ENCODE measurements at places on chromosomes 11 and 22.

- DNase-seq, result no peak
Observed at GRCh38 chr22:21568347-21569075, 997 bp downstream of the UBE2L3 start.

DNA sequence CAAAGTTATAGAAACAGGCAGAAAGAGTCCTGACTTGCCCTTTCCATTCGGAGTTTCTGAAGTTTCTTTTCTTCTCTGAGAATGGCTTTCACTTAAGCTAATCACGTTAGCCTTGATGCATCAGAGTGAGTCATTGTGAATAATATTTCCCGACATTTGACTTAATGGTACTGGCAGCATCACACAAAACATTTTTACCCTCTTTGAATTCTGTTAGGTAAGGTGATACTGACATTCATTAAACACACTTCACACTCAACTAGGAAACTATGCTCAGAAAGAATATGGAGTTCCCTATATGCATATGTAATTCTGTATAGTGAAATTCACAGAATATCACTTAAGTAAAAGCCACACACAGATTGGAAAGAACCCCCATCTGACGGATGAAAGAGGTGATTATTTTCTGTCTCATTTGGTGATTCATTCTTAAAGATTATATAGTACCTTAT, 120.8 kb upstream of the ARHGAP20 start:
- DNase-seq, result no peak

DNA sequence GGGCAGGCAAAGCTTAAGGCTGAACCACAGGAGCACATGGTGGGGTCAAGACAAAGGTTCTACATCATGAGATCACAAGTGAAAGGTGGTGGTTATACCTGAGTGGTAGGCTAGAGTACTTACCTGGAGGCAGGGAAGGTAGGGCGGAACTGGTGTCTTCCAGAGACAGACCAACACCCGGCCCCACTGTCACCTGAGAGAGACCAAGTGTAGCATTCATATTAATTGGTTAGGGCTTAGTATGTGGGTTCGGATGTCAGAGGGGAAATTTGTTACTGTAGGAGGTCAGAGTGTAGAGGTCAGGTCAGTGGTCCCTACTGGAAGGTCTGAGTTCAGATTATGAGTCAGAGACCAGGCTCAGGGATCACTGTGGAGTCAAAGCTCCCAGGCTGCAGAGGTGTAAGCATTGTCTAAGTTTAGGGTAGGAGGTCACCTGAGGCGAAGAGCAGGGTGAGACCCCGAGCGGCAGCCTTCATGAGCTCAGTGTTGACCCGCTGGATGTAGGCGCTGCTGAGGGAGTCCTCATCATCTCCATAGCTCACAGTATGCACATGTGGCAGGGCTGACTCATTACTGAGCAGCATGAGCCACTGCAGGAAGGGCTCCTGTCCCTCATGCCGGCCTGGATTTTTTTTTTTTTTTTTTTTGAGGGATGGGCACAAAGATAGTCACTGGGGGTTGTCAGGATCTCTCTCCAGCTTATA, 3.2 kb downstream of the TPP1 start:
- DNase-seq, result no peak

DNA sequence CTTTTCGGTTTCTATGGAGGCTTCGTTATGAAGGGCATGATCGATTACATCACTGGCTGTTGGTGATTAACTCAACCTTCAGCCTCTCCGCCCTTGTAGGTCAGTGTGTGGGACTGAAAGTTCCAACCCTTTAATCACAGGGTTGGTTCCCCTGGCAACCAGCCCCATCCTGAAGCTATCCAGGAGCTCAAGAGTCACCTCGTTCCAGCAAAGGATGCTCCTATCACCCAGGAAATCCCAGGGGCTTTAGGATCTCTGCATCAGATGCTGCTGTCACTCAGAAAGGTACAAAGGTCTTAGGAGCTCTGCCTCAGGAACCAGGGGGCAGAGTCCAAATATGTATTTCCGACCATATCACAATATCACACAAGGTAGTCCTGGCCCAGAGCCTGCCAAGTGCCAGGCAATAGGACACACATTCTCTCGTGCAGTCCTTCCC, 123.5 kb upstream of the PARVA start:
- peak; percentile 56 for DNase-seq

GRCh38 chr11:27672836-27673464, 27.3 kb downstream of the BDNF start:
- peak; percentile 39 for DNase-seq

- no peak for DNase-seq
Observed at GRCh38 chr11:3873712-3874349, 18.4 kb downstream of the STIM1 start.

GRCh38 chr22:32628628-32629572, 154.3 kb downstream of the FBXO7 start:
- DNase-seq, result no peak

GRCh38 chr11:72343006-72343756, 91.2 kb downstream of the CLPB start:
- DNase-seq, result no peak

GRCh38 chr11:86115542-86116385, 46.9 kb upstream of the PICALM start:
- no peak for DNase-seq

DNA sequence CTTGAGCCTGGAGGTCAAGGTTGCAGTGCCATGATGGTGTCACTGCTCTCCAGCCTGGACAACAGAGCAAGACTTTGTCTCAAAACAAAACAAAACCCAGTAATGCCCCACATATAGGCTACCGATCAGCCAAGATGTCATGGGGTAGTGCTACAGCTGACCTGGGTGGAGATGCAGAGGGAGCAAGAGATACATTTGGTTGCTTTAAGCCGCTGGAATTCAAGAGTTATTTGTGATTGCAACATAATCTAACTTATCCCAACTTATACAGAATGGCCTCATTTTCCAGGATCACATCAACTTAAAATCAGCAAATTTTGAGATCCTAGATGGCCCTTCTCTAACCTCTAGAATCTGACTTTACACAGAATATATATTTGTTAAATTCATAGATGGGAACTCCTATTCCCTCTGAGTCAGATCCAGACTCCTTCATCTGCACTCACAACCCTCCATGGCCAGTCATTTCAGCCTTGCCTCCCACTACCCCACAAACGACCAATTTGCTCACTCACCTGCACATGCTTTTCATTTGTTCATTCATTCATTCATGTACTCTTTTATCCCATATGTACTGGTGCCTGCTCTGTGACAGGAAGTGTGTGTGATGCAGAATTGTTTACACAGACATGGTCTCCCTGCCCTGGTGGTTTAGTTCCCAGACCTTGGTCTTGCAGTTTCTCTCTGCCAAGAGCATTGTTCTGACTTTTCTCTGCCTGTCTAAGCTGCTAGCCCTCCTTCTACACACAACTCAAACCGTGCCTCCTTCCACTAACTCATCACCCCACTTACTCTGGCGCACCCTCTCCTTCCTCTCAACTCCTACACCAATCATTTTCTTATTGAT, 24.1 kb upstream of the APLNR start:
- DNase-seq, result no peak

GRCh38 chr11:128777369-128778011, 83.6 kb downstream of the FLI1 start:
- no peak for DNase-seq

DNA sequence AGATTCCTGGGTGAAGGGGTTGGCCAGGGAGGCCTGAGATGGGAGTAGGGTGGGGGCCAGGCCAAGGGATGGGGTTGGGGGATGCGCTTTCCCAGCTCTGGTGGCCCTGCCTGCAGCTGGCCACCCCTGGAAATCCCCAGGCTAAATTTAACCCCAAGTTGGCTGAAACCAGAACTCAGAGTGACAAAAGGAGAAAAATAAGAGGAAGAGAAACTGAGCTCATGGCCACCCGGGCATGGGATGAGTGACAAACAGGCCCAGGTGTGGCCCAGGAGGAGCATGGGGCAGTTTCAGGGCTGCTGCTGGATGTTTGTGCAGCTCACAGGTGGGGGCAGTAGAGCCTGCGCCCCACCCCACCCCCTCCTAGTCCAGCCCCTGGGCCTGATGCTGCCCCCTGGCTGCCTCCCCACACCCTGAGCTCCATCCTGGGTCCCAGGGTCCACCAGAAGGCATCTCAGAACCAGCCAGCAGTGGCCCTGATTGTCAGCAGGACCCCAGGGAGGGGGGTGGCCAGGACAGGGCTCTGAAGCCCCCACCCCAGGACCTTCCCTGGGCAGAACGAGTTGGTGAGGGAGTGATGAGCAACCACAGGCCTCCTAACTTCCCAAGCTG, 48.0 kb downstream of the IGLL5 start:
- no peak for DNase-seq

- no peak for DNase-seq
Observed at GRCh38 chr11:104970756-104971155, 2.4 kb upstream of the CASP4 start.

- DNase-seq, result peak; percentile 25
Observed at GRCh38 chr11:59053387-59053786, 32.7 kb upstream of the GLYATL1B start.

All from SW480 (cell line).